ENCODE measurements at places on chromosomes 12 and 14. TPM values are rescaled to one million over a fixed set of nuclear protein-coding genes. Genes with fewer than 3 reads are reported as not detected.
A peak's percentile ranks its signal among the peaks of the same experiment; 100 is the strongest.

Gene AHSA1
- total RNA-seq = 131 TPM

Gene RIN3
- total RNA-seq = 27.3 TPM

Gene RNF34
- 63.9 TPM for total RNA-seq

Gene PMCH
- total RNA-seq = not detected

Gene POP5
- total RNA-seq = 54.6 TPM

Gene PLXNC1
- total RNA-seq = 10.3 TPM

GRCh38 chr12:115227137-115227615 is 543.2 kb upstream of the TBX3 start:
- DNase-seq = no peak

GRCh38 chr14:80699861-80700260 is 241.7 kb downstream of the CEP128 start:
- no peak for DNase-seq

GRCh38 chr14:104101086-104101621 is 15.7 kb downstream of the ASPG start:
- peak; percentile 70 for DNase-seq

Data from ureter (tissue), 1 donor.